ENCODE measurements at places on chromosomes 1 and 21.

- DNase-seq = peak; percentile 66
Measured at GRCh38 chr21:33949516-33950430, 34.2 kb upstream of the ATP5PO start.

DNA sequence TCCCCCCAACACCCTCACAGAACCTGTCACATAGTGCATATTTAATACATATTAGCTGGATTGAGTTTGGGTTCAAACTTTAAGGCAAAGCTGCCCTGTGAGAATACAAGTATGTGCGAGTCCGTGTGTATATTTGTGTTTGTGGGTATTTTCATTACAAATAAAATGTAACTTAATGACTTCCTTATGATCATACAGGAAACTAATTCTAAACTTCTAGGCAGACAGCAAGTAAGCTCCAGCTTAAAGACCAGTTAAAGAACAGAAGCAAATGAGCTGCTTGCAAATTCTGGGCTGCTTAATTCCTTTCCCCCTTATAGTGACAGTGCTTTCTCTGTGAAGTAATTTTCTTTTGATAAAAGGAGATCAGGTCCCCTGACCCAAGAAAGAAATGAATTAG lies 437.6 kb downstream of the TTLL7 start:
- no peak for DNase-seq

GRCh38 chr1:204216880-204217647 lies 3.3 kb upstream of the GOLT1A start:
- DNase-seq = no peak

- no peak for DNase-seq
Measured at GRCh38 chr1:156667610-156667967, 9.6 kb downstream of the NES start.

- DNase-seq = peak; percentile 22
Measured at GRCh38 chr1:225480825-225481434, 53.1 kb upstream of the LBR start.

- DNase-seq = no peak
Measured at GRCh38 chr1:84224905-84225304, 76.6 kb upstream of the SAMD13 start.

- DNase-seq = no peak
Measured at GRCh38 chr1:233389893-233390292, 62.4 kb downstream of the MAP3K21 start.

GRCh38 chr1:28115267-28115666 lies 26.9 kb upstream of the EYA3 start:
- DNase-seq = peak; percentile 33

GRCh38 chr1:237444120-237444790 lies 402.3 kb downstream of the RYR2 start:
- no peak for DNase-seq

DNA sequence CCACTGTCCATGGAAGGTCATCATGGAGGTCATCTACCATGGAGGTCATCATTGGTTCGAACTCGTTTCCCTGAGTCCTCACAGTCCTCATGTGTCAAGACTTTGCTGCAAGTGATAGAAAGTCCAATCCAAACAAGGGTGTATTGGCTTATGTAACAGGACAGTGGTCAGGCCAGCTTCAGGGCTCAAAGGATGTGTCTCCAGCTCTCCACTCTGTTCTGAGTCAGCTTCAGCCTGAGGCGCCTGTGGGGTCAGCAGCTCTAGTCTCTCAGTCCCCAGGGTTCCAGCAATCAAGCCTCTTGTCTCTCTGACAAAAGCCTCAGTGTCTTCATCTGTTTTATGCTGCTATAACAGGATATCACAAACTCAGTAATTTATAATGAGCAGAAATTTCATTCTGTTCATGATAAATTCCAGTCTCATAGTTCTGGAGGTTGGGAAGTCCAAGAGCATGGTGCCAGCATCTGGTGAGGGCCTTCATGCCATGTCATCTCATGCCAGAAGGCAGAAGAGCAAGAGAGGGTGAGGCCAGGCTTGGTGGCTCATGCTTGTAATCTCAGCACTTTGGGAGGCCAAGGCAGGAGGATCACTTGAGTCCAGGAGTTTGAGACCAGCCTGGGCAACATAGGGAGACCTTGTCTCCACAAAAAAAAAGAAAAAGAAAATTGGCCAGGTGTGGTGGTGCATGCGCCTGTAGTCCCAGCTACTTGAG lies 19.5 kb downstream of the A3GALT2 start:
- no peak for DNase-seq

- no peak for DNase-seq
Measured at GRCh38 chr1:181117648-181118449, 29.3 kb downstream of the IER5 start.

DNA sequence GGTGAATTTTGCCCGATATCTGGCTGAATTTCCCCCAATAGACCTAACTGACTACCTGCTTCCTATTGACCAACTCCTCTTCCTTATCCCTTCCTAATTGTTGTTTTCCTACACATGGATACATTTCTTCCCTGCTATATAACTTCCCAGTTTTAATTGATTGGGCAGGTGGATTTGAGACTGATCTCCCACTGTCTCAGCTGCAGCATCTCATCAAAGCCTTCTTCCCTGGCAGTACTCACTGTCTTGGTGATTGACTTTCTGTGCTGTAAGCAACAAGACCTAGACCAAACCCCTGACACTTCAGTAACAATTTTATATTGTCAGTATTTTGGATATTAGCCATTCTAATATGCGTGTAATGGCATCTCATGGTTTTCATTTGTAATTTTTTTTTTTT lies 11.3 kb upstream of the PLA2G2A start:
- DNase-seq = no peak

DNA sequence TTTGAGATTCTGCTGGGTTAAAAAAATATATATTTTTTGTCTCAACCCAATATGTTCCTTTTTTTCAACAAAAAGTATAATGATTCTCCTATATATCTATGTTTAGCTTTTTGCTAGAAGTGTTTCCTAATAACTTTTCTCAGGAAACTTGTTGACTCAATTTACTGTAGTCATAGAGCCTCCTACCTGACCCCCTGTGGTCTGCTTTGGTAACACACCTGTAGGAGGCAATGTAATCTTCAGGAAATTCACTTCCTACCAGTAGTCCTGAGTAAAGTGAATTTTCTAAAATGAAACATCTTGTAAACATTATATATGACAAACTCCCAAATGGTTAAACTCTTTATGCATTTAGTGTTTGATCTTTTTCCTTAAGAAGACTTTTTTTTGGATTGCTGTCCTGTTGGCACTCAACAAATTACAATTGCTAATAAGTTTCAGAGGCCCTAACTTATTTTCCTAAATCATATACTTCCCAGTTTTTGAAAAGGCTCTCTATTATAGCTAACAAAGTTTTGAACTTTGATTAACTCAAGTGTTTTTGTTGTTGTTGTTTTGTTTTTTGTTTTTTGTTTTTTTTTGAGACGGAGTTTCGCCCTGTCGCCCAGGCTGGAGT lies 118.3 kb downstream of the OLFML2B start:
- DNase-seq = peak; percentile 2

DNA sequence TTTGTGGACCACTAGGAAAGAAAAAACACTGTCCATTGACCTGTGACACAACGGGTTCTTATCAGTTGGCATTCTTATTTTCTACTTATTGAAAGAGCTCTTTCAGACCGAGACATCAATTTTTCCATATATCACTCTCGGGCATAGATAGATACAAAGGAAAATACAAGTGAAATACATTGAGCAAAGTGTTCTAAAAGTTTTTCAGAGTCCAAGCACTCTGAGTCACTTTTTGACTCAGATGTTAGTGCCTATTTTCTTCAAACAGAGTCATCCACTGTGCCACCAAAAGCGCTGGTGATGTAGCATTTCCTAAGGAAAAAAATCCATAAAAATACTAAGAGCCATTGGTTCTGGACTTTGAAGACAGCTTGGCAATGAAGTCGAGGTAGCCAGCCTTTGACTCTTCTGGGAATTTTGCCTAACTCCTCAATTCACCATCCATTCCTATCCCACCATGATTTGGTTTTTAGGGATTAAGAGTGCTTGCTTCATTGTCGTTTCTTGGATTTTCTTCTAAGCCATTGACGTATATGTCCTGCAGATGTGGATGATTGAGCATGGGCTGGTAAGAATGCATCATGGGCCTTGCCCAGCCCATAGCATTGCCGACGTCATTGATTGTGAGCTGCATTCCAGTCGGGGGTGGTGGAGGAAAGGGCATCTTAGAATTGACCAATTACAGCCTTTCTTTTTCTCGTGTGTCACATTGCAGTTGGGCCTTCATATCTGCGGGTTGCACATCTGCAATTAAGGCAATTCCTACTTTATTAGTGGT lies 10.6 kb downstream of the GALNT2 start:
- DNase-seq = no peak

- DNase-seq = no peak
Measured at GRCh38 chr1:14571810-14572767, 26.4 kb upstream of the KAZN start.

- no peak for DNase-seq
Measured at GRCh38 chr21:36783612-36784374, 84.9 kb downstream of the SIM2 start.

- no peak for DNase-seq
Measured at GRCh38 chr1:118264343-118264742, 79.3 kb upstream of the SPAG17 start.

GRCh38 chr1:32494196-32494595 lies 29.3 kb downstream of the ZBTB8B start:
- DNase-seq = no peak

GRCh38 chr1:67773462-67773861 lies 59.8 kb downstream of the GNG12 start:
- DNase-seq = no peak

DNA sequence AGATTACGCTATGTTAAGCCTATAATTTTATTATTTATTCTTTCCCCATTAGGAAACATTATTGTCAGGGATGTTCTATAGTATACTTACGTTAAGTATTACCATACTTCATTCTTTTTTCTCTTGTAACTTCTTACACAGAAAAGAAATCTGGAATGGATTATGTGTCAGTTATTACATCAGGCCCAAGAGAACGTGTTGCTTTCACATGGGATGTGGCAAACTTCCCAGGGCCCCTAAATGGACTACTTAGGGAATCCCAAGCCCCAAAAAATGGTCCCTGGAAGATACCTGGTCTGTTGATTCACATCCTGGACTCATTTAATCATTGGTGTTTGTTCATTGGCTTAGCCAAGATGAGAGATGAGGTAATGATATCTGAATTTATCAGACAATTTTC lies 249.8 kb downstream of the NRIP1 start:
- DNase-seq = no peak

GRCh38 chr21:40667967-40668366 lies 179.0 kb downstream of the DSCAM start:
- no peak for DNase-seq

- DNase-seq = no peak
Measured at GRCh38 chr1:198713081-198713480, 74.2 kb downstream of the PTPRC start.

DNA sequence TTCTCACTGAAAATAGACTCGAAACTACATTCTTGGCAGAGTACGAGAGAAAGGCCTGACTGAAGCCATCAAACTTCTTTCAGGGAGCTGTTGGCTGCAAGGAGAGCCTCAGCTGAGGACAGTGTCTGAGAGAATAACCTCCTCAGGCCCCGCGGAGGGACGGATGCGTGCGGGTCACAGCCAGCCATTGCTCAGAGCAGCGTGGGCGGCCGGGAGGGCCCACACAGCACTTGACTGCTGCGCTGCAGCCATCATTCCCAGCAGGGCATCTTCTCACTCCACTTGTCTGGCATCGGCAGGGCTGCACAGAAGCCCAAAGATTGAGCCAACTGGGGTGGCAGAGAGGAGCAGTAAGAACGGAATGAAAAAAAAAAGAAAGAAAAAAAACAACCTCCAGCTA lies 113.5 kb downstream of the XCL2 start:
- no peak for DNase-seq

GRCh38 chr1:15616373-15617172 lies 685 bp upstream of the DDI2 start:
- DNase-seq = no peak

DNA sequence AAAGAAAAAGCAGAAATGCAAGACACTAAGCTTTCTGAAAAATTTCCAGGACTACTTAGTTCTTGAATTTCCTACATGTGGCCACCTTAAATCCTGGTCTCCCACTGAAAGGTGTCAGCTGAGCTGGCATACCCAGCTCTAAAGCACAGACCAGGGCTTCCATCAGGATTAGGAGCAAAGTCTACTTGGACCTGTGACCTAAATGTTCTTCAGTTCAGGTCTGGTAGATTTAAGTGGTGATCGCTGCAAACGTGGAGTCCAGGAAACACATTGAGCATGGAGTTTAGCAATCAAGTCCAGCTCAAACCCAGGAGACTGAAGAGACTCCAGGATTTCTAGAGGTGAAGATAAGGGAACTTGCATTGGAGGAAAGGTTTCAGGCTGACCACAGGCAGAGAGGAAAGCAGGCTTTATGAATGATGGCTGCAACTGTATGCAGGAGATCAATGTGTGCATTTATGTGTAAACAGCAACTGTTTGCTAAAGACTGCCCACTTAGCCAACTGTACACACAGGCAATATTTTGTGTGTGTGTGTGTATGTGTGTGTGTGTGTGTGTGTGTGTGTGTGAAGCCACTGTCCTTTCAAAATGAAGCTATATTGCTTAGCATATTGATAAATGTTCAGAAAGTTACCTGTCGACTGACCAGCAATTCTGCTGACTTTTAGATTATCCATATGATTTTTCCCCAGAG lies 75.2 kb downstream of the LMX1A start:
- DNase-seq = no peak

- no peak for DNase-seq
Measured at GRCh38 chr1:56484695-56485094, 94.7 kb downstream of the PLPP3 start.

DNA sequence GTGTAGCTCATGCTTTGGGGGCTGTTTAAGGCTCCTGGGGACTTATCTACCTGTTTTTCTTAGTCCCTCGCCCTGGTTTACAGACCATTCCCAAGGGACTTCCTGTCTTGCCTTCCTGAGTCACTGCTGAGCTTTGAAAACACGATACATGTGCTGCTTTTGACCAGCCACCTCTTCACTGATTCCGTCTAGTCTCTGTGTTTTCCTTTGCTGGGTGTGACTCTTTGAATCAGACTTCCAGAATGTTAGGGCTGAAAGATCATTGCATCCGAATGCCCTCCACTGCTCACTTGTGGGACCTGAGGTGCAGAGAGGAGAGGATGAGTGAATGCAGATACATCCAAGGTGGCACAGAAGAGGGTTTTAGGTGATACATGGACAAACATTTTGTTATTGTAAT lies 35.4 kb upstream of the CITED4 start:
- DNase-seq = no peak

GRCh38 chr1:243596431-243597062 lies 253.5 kb downstream of the AKT3 start:
- DNase-seq = peak; percentile 31

GRCh38 chr1:157937744-157938143 lies 55.7 kb upstream of the KIRREL1 start:
- no peak for DNase-seq
